ENCODE measurements at places on chromosomes 11 and 22.
A peak's percentile ranks its signal among the peaks of the same experiment; 100 is the strongest.

- no peak for DNase-seq
These were observed 686.6 kb downstream of the LUZP2 start for GRCh38 chr11:25183411-25183810.

- no peak for DNase-seq
These were observed 2.4 kb upstream of the CTSD start for GRCh38 chr11:1765871-1766718.

GRCh38 chr22:41132550-41132949, 40.2 kb downstream of the EP300 start:
- DNase-seq = no peak

GRCh38 chr11:62201376-62201775, 7.1 kb upstream of the SCGB2A1 start:
- DNase-seq = no peak

DNA sequence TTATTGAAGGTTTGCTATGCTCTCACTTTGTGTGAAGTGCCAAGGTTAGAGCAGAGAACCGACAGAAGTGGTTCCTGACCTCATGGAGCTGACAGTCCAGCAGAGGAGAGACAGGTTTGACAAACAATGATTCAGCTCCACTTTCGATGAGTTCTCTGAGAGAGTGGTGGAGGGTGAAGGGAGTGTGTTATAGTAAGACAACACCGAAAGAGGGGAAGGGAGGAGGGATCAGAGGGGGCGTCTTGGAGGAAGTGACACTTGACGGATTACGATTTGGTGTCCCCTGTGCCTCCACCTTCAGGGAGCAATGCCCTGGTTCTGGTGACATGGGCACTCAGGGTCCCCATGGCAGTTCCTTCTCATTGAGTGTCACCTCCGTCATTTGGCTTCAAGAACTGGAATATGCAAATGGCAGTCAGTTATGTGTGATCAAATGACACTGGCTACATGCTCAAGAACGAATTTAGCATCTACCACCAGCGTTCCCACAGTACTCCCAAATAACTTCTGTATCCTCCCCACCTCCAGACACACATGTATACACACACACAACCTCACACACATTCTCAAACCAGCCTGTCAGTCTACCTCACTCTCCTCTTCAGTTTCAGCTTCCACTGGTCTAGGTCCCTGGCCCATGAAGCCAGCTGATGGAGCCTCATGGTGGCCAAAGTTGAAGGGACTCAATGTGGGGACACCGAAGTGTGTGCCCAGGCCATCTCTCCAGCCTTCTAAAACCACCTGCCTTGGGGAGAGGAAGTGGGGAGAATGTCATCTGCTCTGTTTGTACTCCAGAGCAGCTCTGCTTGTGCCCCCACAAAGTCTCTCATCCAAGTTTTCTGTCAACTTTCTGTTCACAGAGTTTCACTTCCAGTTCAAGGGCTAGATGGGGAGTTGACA, 31.4 kb upstream of the NUP160 start:
- DNase-seq = no peak

- DNase-seq = no peak
These were observed 942 bp upstream of the TSPAN18 start for GRCh38 chr11:44725757-44726282.

DNA sequence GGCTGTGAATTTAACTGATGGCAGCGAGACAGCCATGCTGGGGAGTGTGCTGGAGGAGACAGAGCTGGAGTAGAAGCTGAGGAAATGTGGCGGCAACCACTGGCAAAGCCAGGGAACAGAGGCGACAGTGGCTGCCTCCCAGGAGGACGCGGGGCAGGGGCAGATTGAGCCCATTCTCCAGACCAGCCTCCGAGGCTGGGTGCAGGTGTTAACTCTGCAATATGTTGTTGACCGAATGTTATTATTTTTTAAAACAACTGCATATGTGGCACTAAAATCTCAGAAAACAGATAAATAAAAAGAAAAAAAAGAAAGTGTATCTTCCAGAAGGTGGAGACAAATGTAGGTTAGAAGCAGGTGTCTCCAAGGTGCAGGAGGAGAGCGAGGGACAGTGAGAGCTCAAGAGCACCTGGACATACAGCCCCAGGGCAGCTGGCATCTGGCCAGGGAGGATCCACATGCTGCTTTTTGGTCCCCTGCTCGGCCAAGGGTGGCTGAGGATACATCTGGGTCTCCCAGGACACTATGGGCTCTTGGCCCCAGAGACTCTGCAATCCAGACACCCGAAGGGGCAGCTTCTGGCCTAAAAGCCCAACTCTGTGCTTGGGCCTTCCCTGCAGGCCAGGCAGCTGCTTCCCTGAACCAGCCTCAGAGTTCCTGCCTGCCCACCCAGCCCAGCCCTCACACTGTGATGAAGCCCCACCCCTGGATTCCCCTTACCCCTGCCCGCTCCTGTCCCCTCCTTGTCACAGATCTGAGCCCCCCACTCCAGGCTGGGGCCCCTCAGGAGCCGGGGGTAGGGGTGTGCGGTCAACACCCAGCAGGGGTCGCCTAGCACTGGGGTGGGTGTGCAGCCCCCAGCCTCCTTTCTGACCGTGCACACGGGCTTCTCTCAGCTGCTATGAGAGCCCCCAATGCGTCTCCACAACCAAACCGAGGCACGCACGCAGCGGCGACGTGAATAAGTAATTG, 12.9 kb downstream of the RTN4R start:
- DNase-seq = no peak

- no peak for DNase-seq
These were observed 16.0 kb upstream of the TMPRSS4 start for GRCh38 chr11:118060869-118061268.

DNA sequence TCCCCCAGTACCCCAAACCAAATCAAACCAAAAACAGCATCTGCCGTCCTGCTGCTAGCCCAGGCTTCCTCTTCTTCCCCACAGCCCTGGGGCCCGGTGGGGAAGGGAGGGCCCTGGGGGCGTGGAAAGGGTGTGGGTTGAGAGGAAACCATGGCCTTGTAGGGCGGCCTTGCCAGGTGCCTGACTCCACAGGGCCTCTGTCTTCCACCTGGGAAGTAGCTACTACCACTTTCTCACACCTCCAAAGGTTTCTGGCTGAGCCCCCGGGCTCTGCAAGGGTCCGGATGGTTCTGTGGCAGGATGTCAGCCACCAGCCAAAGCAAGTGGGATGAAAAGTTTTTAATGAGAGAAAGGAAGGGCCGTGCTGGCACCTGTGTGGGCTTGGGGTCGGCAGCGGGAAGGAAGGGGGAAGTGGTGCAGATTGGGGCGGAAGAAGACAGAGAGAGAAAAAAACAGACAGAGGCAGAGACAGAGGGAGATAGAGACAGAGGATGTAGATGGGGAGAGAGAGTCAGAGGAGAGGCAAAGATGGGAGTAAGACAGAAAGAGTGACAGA, 10.5 kb downstream of the TPST2 start:
- DNase-seq = no peak

DNA sequence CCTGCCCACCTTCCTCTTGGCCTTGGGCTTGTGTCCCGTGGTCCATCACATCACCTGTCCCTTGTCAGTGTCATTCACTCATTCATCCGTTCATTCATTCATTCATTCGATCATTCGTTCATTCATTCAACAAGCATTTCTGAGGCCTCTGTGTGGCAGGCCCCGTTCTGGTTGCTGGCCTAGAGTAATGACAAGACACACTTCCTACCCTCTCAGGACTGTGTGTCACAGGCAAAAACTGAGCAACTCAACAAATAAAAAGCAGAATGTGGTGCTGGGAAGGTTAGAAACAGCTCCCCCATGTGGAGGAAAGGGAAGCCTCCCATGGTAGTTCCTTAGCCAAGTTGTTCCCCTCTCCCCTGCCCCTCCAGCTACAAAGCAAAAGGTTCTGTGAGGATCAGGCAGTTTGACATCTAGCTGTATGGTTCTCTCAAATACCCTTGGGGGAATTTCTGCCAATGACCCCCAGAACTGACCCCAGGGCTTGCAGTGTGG, 1.6 kb upstream of the OMP start:
- no peak for DNase-seq

- no peak for DNase-seq
These were observed 4.5 kb downstream of the OR56A4 start for GRCh38 chr11:6002202-6002699.

GRCh38 chr22:17639247-17639741, 737 bp downstream of the BCL2L13 start:
- DNase-seq = peak; percentile 23

DNA sequence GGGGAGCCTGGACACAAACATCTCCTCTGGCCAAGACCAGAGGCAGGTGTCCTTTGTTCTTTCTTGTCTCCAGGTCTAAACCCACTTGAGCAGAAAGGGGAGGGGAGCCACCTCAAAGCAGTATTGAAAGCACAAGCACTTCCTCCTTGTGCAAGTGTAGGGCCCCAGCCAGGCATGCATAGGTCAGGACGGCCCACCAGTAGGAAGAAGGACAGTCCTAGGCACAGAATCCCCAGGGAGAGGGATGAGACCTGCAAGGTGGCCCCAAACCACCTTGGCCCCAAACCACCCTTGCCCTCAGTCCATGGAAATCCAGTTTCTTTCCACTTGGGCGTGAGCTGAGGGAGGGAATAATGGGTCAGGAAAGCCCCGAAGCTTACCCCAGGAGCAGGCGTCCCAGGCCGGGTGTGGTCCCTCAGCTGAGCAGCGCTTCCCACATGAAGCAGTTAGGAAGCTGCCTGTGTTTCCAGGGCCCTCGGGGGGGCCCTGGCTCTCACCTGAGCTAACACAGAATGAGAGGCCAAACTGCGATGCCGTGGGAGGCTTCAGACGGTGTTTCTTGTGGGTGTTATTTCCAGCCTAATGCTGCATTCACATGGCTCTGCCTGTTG, 20.4 kb upstream of the IGSF9B start:
- no peak for DNase-seq

DNA sequence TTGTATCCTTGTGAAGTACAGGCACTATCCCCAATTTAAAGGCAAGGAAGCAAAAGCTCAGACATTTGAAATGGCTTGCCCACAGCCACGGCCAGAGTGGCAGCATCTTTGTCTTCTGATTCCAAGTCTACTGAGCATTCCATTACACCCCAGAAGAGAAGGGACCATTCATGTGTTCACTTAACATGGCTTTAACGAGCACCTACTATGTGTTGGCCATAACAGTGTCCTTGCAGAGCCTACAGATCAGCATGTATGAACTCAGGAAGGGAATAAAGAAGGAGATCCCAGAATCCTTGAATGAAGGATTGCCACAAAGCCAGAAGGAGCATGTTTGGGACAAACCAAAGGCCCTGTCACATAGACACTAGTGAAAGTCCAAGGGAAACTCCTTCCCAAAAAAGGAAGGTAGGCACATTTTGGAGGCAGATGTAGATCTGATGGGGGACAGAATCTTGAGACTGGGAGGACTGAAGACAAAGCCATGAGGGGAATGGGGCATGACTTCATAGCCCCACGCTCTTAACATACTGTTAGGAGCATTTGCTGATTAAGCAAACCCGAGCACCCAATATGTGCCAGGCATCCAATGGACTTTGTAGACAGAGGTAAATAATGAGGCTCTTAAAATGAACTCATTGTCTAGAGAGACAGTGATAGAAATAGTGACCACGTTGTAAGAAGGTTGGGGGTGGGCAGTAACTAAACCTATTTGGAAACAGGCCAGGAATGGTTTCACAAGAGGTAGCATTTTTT, 54.9 kb downstream of the P4HA3 start:
- no peak for DNase-seq

DNA sequence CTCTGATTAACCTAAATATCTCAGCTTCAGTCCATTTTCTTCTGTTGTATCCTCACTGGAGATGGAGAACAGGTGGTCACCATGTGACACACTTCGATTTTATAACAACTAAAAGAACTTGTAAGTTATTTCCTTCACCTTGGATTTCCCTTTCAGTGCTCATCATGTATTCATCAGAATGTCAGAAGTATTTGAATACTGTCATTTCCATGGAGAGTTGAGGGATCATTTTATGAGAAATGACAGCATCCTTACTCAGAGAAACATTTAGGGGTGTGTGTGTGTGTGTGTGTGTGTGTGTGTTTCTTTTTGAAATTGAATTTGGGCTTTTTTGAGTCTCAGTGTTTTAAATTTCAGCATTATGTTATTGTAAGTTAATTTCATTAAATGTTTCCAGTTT, 205.8 kb downstream of the ARHGAP42 start:
- no peak for DNase-seq

- DNase-seq = no peak
These were observed 19.4 kb upstream of the USP2 start for GRCh38 chr11:119400860-119401259.

- DNase-seq = no peak
These were observed 58.4 kb upstream of the CSNK2A3 start for GRCh38 chr11:11411401-11411985.

DNA sequence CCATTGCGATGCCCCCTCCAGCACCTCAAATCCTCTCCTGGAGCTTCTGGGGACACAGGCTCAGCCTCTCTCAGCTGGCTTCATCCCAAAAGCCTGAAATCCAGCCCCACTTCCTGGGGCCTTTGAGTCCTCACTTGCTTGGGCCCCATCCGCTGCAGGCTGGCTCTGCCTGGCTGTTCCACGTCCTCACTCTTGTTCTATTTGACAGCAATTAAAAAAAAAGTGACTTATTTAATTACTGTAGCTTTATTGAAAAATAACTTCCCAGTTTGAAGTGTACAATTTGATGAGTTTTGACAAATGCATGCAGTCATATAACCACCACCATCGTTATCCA, 27.2 kb downstream of the PARVG start:
- DNase-seq = no peak

- DNase-seq = no peak
These were observed 100.5 kb upstream of the IGLL5 start for GRCh38 chr22:22787151-22787550.

DNA sequence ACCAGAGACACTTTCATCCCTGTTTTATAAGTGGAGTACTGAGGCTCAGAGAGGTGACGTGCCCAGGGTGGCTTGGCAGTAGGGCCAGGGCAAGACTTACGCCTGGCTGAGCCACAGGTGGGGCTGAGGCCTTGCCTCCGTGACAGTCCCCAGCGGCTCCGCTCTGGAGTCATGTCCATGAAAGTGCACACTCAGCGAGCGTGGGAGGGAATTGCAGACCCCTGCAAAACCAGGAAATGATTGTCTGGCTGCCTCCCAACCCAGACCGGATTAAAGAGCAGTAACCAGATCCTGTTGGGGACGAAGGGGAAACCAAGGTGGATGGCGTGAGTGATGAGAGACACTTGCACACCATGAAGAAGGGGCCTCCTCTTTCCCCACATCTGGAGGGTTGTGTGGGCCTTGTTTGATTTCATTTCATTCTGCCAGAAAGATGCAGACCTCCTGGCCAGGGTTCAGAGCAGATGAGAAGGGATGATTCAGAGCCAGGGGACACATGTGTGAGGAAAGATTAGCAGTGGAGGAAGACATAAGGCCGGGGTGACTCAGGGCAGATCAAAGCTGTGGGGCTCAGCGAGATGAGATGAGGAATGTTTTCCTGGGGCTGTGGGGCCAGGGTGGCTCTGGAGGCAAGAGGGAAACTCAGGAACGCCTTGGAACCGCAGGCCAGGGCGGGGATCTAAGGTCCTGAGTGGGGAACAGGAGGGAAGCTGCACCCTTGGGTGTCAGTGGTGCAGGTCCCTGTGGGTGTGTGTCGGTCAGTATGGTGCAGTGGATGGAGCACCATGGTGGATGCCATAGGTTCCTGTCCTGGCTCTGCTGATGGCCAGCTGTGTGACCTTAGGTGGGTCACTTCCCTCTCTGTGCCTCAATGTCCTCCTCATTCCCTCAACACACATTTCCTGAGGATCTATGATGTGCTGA, 29.9 kb upstream of the LRRC32 start:
- no peak for DNase-seq

All from SK-N-DZ (cell line).